Tongue (tissue), 3 donors: ENCODE measurements at places on chromosomes 12 and 14. TPM values are rescaled to one million over a fixed set of nuclear protein-coding genes. Genes with fewer than 3 reads are reported as not detected.

NFATC4 gene
- total RNA-seq, result 56.6 TPM

INSM2 gene
- not detected for total RNA-seq

CCDC60 gene
- total RNA-seq, result 0.62 TPM

CISTR gene
- total RNA-seq, result not detected

PRICKLE1 gene
- 34.4 TPM for total RNA-seq

CACNA2D4 gene
- 3.2 TPM for total RNA-seq

PRB3 gene
- not detected for total RNA-seq

MFAP5 gene
- total RNA-seq, result 100 TPM

C12orf50 gene
- not detected for total RNA-seq

TRHDE gene
- 1.8 TPM for total RNA-seq

CLECL1 gene
- 0.41 TPM for total RNA-seq

CLEC2D gene
- total RNA-seq, result 12.4 TPM

TC2N gene
- 30.9 TPM for total RNA-seq

TCHP gene
- 9.7 TPM for total RNA-seq

TEX22 gene
- not detected for total RNA-seq

KLRK1 gene
- 1.7 TPM for total RNA-seq

PTGES3 gene
- total RNA-seq, result 92.4 TPM

DAO gene
- total RNA-seq, result not detected

TPPP2 gene
- total RNA-seq, result not detected

OR4Q2 gene
- not detected for total RNA-seq

DBX2 gene
- total RNA-seq, result 0.21 TPM

TAC3 gene
- total RNA-seq, result not detected

RILPL1 gene
- total RNA-seq, result 12.5 TPM

FITM1 gene
- 132 TPM for total RNA-seq

SYCP3 gene
- not detected for total RNA-seq

BEST3 gene
- total RNA-seq, result 72.2 TPM

TDG gene
- 31.5 TPM for total RNA-seq

LYZ gene
- 32.8 TPM for total RNA-seq

PYGL gene
- total RNA-seq, result 16.9 TPM

PTGER2 gene
- total RNA-seq, result 0.21 TPM

CLEC1A gene
- total RNA-seq, result 2.7 TPM

ST8SIA1 gene
- total RNA-seq, result 10.2 TPM

SLC10A1 gene
- not detected for total RNA-seq

KRT86 gene
- total RNA-seq, result not detected

LTBR gene
- total RNA-seq, result 34.5 TPM

NDRG2 gene
- 230 TPM for total RNA-seq

TIMM9 gene
- 34.3 TPM for total RNA-seq

IAPP gene
- not detected for total RNA-seq

VRTN gene
- total RNA-seq, result not detected

HOXC12 gene
- total RNA-seq, result not detected

ACVR1B gene
- 19.8 TPM for total RNA-seq

GPR68 gene
- total RNA-seq, result 2.9 TPM

ADCY6 gene
- total RNA-seq, result 45.7 TPM

LRTM2 gene
- not detected for total RNA-seq

KRT78 gene
- total RNA-seq, result 64.7 TPM

ASCL1 gene
- not detected for total RNA-seq

PZP gene
- not detected for total RNA-seq

TAS2R7 gene
- total RNA-seq, result not detected

MDM1 gene
- total RNA-seq, result 21.2 TPM
